Left ventricle myocardium inferior (tissue), 1 donor: ENCODE measurements at places on chromosomes 1 and 21. TPM values are rescaled to one million over a fixed set of nuclear protein-coding genes. Genes with fewer than 3 reads are reported as not detected.

DNA sequence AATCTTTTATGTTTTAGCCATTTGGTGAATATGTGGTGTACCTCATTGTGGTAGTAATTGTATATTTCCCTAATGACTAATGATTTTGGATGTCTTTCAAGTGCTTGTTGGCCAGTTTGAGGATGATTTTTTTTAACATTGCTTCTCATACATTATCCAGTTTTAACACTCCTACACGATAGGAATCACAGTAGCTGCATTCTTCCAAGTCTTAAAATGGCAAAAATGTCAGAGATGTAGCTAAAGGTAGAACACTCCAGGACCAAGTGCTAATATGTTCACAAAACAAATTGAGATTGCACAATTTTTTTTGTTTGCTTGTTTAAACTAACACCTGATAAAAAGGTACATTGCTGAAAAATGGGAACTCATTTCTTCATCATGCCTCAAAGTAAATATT is 11.7 kb downstream of the USP25 start:
- no peak for DNase-seq

- DNase-seq = peak; percentile 38
Observed at GRCh38 chr1:226738421-226738994, 574 bp downstream of the ITPKB start.

GRCh38 chr21:31901315-31901714 is 28.5 kb downstream of the HUNK start:
- no peak for DNase-seq

DNA sequence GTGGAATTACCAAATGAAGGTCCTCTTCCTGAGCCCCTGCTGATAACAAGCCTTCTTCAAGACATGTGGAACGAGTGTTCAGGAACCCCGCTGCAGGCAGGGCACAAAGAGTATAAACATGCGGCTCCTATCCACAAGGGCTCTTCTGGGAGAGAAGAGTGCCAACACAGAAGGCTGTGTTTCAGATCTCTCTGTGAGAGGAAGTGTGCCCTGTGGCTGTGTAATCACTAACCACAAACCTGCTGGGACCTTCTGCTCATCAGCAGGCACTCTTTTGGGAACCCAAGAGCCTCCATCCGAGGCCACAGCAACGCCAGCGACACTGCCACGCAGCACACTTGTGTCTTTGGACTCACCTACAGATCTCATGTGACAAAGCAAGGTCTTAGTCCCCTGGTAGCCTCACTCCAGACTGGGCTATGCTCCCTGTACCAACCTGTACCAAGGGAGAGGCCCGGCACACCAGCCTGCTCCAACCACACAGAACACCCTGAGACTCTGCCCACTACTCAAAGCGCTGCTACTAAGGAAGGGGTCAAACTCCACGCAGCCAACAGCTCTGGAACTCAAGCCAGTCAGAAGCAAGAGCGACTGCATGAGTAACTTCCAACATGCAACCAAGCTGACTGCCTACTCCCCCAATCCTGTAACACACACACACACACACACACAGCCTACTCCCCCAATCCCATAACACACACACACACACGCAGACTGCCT is 7.8 kb downstream of the PTTG1IP start:
- DNase-seq = no peak

The CEPT1 gene
- total RNA-seq = 14.0 TPM

The BEND5 gene
- 4.2 TPM for total RNA-seq

DNA sequence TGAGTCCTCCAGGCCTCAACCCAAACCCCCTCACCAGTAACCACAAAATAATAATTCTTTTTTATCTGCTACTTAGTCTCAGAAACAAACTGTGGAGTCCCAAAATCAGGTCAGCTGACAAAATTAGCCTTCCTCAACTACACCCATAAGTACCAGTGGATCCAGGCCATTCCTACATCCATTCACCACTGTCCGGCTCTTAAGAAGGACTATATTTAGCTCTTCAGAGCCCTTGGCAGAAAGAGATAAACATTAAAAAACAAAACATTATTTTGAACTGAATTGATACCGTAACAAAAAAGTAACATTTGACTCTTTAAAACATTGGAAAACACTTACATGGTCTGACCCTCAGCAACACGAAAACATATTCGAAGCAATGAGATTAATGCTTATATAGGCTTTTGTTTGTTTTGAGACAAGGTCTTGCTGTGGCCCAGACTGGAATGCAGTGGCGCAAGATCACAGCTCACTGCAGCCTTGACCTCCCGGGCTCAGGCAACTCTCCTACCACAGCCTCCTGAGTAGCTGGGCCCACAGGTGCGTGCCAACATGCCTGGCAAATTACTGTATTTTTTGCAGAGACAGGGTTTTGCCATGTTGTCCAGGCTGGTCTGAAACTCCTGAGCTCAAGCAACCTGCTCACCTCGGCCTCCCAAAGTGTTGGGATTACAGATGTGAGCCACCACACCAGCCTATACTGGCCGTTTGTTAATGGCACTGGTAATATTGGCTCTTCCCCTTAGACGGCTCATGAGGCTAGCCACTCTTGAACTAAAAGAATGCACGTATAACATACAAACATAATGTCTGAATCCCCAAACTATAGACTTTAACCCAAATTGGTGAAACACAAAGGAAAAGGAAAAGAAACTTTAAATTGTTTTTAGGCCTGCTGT is 330.7 kb downstream of the SMYD3 start:
- no peak for DNase-seq
